ENCODE measurements at places on chromosomes 3 and 15.

- no peak for DNase-seq
These were observed 20.0 kb upstream of the CFAP20DC start for GRCh38 chr3:59069838-59070237.

DNA sequence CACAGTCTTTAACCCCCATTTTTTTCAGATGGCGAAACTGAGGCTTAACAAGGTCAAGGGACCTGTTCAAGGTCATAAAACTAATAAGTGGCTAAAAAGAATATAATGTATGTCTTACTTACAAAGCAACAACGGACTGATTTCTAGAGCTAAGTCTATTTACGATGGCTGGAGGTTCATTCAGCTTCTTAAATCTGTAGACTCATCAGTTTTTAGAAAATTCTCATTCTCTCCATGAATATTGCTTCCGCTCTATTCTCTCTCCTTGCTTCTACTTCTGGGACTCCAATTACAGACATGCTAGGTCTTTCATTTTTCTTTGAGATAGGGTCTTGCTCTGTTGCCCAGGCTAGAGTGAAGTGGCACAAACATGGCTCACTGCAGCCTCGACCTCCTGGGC lies 68.9 kb downstream of the WHAMM start:
- DNase-seq = no peak

DNA sequence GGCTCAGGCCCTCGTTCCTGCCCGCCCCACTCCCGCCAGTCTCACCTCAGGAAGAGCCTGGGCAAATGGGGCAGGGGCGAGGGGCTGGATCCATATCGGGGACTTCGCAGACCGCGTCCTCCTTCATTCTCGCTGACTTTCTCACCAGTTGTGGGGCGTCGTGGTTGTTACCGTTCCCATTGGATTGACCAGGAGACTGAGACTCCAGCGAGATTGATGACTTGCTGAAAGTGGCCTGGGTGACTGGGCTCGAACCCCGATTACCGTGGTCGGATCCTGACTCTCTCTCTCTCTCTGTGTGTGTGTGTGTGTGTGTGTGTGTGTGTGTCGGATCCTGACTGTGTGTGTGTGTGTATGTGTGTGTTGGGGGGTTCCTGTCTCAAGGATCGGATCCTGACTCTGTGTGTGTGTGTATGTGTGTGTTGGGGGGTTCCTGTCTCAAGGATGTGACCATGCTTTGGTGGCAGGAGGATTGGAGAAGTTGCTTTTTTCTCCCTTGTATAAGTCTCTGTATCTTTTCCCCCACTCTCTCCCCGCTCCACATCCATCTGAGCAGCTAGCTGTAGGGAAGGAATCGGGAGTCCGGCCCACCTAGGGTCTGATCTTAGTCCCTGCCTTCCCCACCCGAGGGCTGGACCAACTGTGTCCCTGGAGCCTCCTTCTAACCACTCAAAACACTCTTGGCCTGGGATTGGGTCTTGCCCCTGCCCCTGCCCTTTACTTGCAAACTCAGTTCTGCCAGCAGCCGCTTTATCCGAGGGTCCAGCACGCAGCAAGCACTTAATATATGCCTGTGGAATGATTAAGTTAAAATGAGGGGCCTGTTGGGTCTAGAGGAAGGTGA lies 603 bp downstream of the PLEKHO2 start:
- no peak for DNase-seq

- DNase-seq = no peak
These were observed 113.8 kb upstream of the KCNMB2 start for GRCh38 chr3:178422406-178422805.

GRCh38 chr15:90836296-90836871 lies 32.0 kb upstream of the FURIN start:
- DNase-seq = no peak

DNA sequence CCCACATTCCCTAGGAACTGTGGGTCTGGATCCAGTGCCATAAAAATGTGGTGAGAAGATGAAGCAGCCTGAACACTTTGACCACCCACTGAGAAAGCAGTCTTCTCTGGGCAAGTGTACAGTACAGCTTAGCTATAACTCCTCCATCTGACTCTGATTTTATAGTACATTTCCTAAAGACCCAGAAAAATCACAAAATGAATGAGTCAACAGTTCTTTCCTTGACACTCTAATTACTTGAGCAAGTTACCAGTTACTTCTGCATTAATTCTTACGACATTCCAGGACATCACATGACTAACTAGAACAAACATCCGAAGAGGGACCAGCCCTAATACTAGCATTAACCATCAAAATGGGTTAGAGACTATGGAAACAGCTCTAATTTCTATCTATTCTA lies 148.1 kb upstream of the PEX5L start:
- no peak for DNase-seq

- no peak for DNase-seq
These were observed 437.9 kb downstream of the SOX2 start for GRCh38 chr3:182149594-182149993.

- no peak for DNase-seq
These were observed 2.1 kb downstream of the CYB561D2 start for GRCh38 chr3:50352781-50353180.

- no peak for DNase-seq
These were observed 18.6 kb upstream of the TRPC1 start for GRCh38 chr3:142705198-142705597.

GRCh38 chr3:48656841-48657281 lies 5.8 kb downstream of the CELSR3 start:
- no peak for DNase-seq

All from stimulated activated CD4-positive, alpha-beta T cell treated with anti-CD3 and anti-CD28 coated beads, Interleukin-1b, Interleukin-23, amount 100 ng/mL, for 1 hour (primary cell).